CD4-positive, alpha-beta T cell treated with Interleukin-15 for 4 hours (primary cell): ENCODE measurements at places on chromosomes 16 and 17.
A peak's percentile ranks its signal among the peaks of the same experiment; 100 is the strongest.

DNA sequence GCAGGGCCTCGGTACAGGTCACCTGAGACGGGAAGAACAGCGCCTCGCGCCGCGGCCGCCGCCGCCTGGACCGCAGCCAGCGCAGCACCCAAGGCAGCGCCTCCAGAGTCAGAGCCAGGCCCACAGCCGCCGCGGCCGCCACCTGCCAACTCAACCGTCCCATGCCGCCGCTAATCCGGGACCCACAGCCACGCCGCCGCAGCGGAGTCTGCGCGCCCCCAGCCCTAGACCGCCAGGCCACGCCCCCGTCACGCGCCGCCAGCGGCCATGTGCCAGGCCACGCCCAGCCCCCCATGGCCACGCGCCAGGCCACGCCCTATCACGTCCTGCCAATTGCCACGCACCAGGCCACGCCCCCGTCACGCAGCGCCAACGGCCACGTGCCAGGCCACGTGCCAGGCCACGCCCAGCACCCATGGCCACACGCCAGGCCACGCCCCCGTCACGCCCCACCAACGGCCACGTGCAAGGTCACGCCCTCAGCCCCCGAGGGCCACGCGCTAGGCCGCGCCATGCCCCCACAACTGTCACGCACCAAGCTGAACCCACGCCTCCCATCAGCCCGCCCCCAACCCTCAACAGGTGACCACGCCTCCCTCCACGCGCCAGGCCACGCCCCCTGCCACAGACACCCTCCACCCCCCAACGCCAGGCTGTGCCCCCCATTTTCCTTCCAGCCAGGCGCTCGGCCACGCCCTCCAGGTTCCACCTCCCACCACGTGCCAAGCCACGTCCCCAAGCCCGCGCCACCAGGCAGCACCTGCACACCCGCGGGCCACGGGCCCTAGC is at the start of gene PLD6:
Gene PLD6, minus strand, starts transcription at position 210 of the 789 bp plus-strand sequence. Its CDS starts 47 bp downstream, at position 163.
- peak; percentile 85 for DNase-seq

DNA sequence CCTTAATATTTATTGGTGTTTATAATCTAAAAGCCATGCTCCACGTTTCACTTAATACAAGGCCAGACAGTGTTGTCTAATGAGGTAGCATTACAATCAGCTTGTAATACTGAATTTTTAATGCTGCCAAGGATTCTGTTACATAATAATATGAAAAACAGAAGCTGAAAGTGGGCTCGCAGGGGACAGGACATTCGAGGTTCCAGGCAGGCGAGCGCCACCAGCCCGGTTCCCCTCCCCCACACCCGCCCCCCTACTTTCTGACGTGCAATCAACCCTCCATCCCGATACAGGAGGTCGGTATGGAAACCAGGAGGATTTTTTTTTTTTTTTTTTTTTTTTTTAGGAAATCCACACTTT is 6.2 kb upstream of the ZFHX3 start:
- no peak for DNase-seq

DNA sequence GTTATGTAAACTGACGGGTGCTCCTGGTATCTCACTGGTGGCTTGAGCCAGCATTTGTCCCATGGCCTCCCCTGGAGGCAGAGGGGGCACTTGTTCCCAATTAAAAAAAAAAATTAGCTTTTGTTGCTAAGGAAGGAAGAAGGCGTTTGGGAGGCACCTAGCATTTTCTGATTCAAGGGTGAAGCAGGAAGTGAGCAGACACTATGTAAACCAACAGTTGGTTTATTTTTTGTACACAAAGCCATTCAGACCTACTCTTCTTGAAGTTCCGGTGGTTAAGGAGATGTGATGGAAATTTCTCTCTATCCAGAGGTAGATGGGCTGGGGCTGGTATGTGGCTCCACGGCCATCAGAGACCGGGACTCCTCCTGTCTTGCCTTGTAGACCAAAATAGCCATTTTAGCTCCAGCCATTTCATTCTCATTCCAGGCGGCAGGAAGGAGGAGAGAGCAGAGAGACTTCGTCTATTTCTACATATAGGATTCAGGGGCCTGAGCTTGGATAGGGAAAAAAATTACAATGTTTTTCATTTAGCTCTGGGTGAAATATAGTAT is 103.0 kb downstream of the SNX29 start:
- no peak for DNase-seq

GRCh38 chr16:10608687-10609401 is 28.4 kb upstream of the EMP2 start:
- no peak for DNase-seq

- no peak for DNase-seq
These were observed 65.5 kb downstream of the IQCK start for GRCh38 chr16:19783363-19784182.

- peak; percentile 42 for DNase-seq
These were observed 1.2 kb downstream of the USP7 start for GRCh38 chr16:8962393-8963009.

- DNase-seq, result no peak
These were observed 57.9 kb downstream of the GNA13 start for GRCh38 chr17:64998436-64999190.

GRCh38 chr17:2042933-2043332 is 1.1 kb downstream of the OVCA2 start:
- DNase-seq, result no peak

DNA sequence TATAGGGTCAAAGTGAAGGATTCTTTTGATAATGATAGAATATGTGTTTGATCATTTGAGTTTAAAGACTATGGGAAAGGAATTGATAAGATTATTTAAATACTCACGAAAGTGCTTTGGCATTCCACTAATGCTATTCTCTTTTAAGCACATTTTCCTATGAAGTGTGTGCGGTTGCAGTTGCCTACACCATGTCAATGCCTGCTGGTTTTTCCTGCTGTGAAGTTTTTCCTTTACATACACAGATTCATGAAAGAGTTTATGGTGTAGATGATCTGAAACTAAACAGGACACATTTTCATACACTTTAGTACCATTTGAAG is 78.7 kb downstream of the VMP1 start:
- no peak for DNase-seq

DNA sequence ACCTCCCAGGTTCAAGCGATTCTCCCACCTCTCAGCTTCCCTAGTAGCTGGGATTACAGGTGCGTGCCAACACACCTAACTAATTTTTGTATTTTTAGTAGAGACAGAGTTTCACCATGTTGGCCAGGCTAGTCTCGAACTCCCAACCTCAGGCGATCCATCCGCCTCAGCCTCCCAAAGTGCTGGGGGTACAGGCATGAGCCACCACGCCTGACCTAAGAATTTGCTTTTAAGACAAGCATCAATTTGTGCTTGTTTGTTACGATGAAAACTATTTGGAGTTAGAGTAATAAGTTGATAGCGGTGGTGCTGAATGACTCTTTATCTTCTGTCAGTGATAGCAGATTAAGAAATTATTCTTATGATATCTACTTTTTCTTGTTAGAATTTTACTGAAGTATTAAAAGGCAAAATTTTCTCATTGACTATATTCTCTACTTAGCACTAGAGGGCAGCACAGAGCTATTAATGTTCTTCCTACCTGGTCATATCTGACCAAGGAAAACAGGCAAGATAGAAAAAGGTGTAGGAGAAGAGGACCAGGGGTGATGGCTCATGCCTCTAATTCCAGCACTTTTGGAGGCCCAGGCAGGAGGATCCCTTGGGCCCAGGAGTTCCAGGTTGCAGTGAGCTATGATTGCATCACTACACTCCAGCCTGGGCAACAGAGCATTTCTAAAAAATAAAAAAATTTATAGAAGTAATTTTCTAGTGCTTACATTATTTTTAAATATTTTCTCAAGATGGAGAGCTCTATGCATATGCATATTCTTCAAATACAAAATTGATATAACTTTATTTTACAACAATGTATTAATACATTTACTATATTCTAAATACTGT is 24.5 kb downstream of the STXBP4 start:
- DNase-seq, result peak; percentile 55

GRCh38 chr17:63775420-63775819 is 1.4 kb downstream of the DDX42 start:
- no peak for DNase-seq

GRCh38 chr17:5179003-5179402 is 12.7 kb downstream of the ZNF594 start:
- no peak for DNase-seq

DNA sequence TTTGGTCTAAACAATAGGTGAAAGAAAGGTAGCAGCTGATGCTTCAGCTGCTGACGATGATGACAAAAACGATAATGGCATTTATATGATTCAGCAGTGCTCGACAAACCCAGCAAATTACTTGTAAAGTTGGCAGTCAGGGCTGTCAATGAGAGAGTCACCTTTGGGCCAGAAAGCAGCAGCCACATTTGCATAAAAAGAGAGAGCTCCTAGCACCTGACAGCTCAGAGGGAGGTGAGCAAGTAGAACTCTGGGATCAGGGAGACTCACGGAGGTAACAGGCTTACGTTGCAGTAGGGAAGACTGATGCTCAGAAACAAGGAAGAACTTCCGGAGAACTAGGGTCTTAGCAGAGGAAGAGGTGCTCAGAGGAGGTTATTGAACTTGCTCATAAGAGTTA is 291.9 kb upstream of the ZFHX3 start:
- no peak for DNase-seq

GRCh38 chr16:74865922-74866598 is 91.4 kb upstream of the FA2H start:
- no peak for DNase-seq

DNA sequence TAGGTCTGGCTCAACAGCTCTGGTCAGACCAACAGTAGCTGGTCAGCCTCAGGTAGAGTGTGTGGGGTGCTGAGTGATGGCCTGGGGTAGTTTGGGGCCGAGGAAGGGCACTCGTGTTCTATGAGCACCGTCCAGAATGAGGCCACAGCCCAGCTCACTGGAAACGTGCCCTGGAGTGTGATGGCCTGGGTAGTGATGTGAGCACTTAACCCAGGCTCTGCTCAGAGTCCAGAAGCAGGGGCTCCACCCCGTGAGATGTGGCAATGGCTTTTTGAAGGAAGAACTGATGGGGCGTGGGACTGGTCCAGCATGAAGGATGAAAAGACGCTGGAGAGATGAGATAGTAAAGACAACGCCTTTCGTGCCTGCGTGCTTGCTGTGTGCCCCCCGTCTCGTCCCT is 35.3 kb downstream of the NTN1 start:
- no peak for DNase-seq

DNA sequence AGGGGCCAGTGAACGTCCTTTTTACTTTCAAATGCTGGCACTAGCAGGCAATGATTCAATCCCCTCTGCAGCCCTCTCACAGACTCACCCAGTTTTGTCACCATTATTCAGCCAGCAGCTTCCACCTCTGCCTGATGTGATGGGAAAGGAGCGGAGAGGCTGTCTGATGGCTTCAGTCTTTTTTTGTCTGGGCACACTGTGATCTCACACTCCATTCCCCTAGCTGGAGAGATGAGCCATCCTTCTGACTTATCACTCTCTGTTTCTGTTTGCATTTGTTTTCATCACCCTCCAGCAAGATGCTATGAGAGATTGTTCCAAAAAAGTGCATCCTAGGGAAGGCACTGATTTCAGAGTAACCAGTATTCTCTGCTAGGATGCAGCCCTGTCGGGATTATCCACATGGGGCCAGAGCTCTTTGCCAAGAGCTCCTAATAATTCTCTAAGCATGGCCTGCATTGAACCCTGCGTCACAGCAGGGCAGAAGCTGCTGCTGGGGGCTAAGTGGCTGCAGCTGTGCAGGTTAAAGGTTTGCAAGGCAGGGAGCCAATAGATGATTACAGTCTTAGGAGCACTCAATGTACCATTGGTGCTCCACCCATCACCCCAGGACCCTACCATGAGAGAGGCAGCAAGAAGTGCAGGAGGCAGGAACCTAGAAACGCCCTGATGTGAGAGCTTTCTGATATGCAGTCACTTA is 236.1 kb upstream of the C16orf82 start:
- no peak for DNase-seq

DNA sequence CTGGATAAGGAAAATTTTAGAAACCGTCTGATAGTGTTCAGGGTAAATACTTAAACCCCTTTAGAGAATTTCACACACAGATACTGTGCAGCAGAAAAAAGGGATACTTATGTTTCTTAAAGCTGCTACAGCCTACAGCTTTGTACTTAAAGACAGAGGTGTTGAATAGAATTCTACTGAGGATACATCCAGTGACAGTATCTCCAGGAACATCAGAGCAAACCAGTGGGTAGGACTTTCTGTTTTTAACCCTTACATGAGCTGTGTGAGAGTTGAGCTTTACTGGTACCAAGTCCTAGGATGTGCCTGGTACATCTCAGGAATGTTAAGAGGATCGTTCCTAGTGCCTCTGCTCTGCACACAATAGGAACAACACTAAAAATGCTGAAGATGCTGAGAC is 191.5 kb downstream of the FTO start:
- DNase-seq, result no peak

DNA sequence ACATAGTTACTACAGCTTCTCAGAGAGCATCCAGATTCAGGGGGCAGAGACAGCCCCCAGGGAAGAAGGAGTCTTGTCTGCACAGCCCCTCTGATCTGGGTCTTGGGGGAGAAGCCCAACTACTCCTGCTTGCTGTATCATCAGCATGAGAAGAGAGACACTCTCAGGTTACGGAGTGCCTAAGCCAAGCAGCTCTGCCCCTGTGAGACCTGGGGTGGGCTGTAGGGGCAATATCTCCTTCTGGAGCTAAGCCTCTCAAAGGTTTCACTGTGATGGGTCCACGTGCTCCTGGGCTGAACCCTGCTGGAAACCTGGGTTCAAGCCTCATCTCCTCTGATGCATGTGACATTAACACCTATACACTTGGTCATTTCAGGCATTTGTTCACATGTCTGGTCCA is 123.2 kb downstream of the CPPED1 start:
- no peak for DNase-seq

GRCh38 chr17:39209317-39210092 is 9.4 kb downstream of the RPL19 start:
- peak; percentile 63 for DNase-seq

GRCh38 chr17:18025945-18026776 is 12.8 kb downstream of the ATPAF2 start:
- DNase-seq, result peak; percentile 22

DNA sequence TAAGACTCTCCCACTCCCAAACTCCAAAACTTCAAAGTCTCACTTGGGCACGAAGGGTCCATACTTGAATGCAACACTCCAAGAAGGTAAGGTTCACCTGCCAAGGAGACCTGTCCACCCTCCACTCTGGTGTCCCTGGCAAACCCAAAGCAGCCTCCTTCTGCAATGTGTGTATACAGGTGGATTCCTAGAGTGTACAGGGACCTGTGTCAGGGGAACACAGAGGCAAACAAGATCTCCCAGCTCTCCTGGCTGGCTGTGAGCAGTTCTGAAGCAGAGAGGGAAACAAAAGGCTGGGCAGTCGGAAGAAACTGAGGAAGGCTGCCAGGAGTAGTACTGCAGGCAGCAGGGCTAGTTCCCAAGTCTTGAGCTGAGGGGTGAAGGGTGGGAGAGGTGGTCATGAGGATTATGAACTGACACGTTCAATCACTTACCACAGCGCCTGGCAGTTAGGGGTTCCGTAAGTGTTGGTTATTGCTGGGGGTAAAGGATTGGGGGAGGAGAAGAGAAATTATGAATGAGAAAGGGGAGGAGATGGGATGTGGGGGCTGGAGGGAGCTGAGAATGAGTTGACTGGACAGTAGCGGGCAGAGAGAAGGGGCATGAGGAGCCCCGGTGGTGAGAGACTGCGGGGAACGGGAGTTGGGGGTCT is 795 bp downstream of the KCTD13 start:
- no peak for DNase-seq

GRCh38 chr17:79117905-79118487 is 43.4 kb downstream of the ENGASE start:
- DNase-seq, result no peak
